T-cell (primary cell): ENCODE measurements at places on chromosomes 12 and 14.

- no peak overlapping the region for H3K4me3 ChIP-seq
- H3K27me3 ChIP-seq: no peaks in the 10 kb centered on the region
- H3K4me1 ChIP-seq: peaks cover 28% of the 10 kb centered on the region
- H3K27ac ChIP-seq: no peak overlapping the region
These were observed 56.9 kb downstream of the CHST11 start for GRCh38 chr12:104513681-104514080.

DNA sequence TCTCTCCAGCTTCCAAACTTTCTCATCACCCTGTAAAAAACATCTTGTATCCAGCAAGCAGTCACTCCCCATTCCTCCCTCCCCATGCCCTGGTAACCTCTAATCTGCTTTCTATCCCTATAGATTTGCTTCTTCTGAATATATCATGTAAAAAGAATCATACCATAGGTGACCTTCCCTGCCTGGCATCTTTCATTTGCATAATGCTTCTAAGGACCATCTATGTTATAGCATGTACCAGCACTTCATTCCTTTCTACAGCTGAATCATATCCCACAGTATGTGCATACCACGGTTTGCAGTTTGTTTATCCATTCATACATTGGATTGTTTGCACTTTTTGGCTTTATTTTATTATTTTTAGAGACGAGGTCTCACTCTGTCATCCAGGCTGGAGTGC lies 22.9 kb upstream of the VPS37B start:
- H3K4me3 ChIP-seq: no peak overlapping the region
- peaks cover under 1% of the 10 kb centered on the region for H3K27me3 ChIP-seq
- H3K4me1 ChIP-seq: no peaks in the 10 kb centered on the region
- H3K27ac ChIP-seq: no peak overlapping the region
- no peaks in the 10 kb centered on the region for H3K36me3 ChIP-seq
- no peak for DNase-seq

GRCh38 chr14:83874662-83875061 lies 1655.3 kb upstream of the FLRT2 start:
- H3K27ac ChIP-seq: no peak overlapping the region
- no peak overlapping the region for H3K4me3 ChIP-seq
- no peak for DNase-seq
- no peaks in the 10 kb centered on the region for H3K36me3 ChIP-seq
- no peaks in the 10 kb centered on the region for H3K4me1 ChIP-seq

GRCh38 chr12:103172447-103173112 lies 215.1 kb downstream of the ASCL1 start:
- no peaks in the 10 kb centered on the region for H3K27me3 ChIP-seq
- H3K27ac ChIP-seq: no peak overlapping the region
- H3K4me1 ChIP-seq: no peaks in the 10 kb centered on the region
- DNase-seq: no peak
- no peak overlapping the region for H3K4me3 ChIP-seq

GRCh38 chr12:38691164-38691563 lies 214.2 kb downstream of the CPNE8 start:
- no peaks in the 10 kb centered on the region for H3K27me3 ChIP-seq
- no peak overlapping the region for H3K27ac ChIP-seq
- no peaks in the 10 kb centered on the region for H3K36me3 ChIP-seq

GRCh38 chr12:128784030-128784760 lies 39.6 kb downstream of the SLC15A4 start:
- no peaks in the 10 kb centered on the region for H3K27me3 ChIP-seq
- H3K4me3 ChIP-seq: no peak overlapping the region
- H3K4me1 ChIP-seq: no peaks in the 10 kb centered on the region

- peaks cover 4% of the 10 kb centered on the region for H3K27me3 ChIP-seq
- no peak for DNase-seq
- H3K36me3 ChIP-seq: no peaks in the 10 kb centered on the region
- no peaks in the 10 kb centered on the region for H3K4me1 ChIP-seq
- H3K4me3 ChIP-seq: no peak overlapping the region
These were observed 392.6 kb downstream of the FUT8 start for GRCh38 chr14:65805113-65805473.

GRCh38 chr12:82817368-82817767 lies 130.7 kb downstream of the TMTC2 start:
- H3K4me1 ChIP-seq: no peaks in the 10 kb centered on the region
- H3K4me3 ChIP-seq: no peak overlapping the region
- H3K36me3 ChIP-seq: no peaks in the 10 kb centered on the region

GRCh38 chr14:62882967-62883366 lies 162.3 kb downstream of the KCNH5 start:
- H3K4me1 ChIP-seq: no peaks in the 10 kb centered on the region
- H3K27ac ChIP-seq: no peak overlapping the region
- DNase-seq: no peak
- no peaks in the 10 kb centered on the region for H3K27me3 ChIP-seq

- no peaks in the 10 kb centered on the region for H3K4me1 ChIP-seq
- H3K27ac ChIP-seq: no peak overlapping the region
- H3K27me3 ChIP-seq: peaks cover 3% of the 10 kb centered on the region
- H3K36me3 ChIP-seq: no peaks in the 10 kb centered on the region
- no peak overlapping the region for H3K4me3 ChIP-seq
These were observed 83.0 kb upstream of the METAP2 start for GRCh38 chr12:95390932-95391331.
